Activated T-cell treated with anti-CD3 and anti-CD28 coated beads for 48 hours (primary cell): ENCODE measurements at places on chromosomes 4 and X.

DNA sequence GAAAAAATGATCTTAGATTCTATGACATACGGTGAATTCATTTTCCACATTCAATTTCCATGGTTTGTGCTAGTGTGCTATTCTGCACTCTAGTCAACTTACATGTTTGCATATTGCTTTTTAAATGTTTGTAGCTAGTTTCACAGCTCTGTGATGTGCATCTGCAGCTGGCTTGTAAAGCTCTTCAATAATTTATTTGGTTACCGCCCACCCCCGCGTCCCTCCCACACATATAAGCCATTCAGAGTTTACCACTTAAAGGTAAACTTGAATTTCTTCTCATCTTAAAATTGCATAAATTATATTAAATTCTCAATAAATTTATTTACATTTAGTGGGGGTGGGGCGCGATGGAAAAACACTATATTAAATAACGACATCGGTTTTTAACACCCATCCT lies 291 bp upstream of the NBDY start:
- DNase-seq: no peak

DNA sequence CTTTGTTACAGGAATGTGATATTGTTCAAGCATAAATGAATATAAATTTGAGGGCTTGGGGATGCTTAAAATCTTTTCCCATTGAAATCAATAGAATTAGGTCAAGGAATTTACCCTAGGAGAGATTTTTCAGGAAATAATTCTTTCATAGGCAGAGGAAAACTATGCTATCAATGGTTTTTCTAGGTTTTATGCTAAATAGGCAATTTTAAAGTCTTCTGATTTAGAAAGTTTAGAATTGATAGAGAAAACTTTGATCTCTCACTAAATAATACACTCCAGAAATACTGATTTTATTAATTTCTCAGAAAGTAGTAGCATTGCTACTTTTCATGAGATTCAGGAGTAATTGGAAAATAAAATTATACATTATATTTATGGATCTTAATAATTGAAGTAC lies 36.5 kb upstream of the GNRHR start:
- DNase-seq: no peak

- no peak for DNase-seq
Observed at GRCh38 chr4:183164963-183165362, 65.9 kb downstream of the WWC2 start.

DNA sequence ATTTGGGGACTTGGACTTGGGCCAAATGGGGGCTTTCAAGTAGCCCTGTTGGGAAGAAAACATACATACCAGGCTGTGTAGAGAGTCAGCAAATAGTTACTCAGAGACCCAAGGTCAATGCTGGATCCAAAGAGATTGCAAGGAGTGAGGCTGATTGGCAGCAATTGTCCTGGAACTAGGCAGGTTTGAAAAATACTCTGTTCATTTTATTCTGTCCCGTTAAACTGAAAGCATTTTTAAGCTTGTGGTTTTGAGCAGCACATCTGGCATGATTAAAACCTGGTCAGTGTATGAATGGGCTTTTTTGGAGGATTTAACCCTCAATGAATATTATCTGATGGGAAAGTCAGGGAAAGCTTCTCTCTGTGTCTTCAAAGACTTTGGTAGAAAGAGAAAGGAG lies 294.3 kb upstream of the BOD1L1 start:
- no peak for DNase-seq

- no peak for DNase-seq
Observed at GRCh38 chr4:93775551-93775950, 53.0 kb upstream of the ATOH1 start.

DNA sequence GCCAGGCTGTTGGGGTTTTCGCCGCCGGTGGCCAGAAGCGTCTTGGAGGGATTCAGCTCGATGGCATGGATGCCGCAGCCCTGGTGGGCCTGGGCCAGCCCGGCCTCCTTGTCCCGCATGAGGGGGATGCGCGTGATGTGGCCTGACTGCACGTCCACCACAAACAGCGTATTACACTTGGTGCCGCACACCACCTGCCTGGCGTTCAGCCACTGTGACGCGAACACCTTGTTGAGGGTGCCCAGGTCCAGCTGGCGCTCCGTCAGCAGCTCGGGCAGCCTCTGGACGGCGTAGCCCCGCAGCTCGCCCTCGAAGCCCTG lies 728 bp downstream of the DCAF12L2 start:
- DNase-seq: no peak

DNA sequence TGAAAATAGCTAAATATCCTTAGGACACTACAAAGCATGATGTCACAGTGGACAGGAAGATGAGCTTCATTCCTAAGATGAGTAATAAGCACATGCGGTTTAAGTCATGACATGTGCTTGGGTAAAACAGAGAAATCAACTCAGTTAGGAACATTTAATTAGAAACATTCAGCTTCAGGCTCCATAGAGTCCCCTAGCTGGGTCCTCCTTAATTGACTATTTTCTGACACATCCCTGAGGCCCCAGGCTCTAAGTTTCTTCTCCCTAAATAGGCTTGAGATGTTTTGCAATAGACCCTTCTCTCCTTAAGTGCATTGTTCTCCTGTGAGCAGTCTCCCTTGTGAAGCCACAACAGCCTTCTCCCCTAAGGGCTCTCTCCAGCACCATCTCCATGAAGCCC lies 70.4 kb upstream of the ANXA3 start:
- DNase-seq: no peak

DNA sequence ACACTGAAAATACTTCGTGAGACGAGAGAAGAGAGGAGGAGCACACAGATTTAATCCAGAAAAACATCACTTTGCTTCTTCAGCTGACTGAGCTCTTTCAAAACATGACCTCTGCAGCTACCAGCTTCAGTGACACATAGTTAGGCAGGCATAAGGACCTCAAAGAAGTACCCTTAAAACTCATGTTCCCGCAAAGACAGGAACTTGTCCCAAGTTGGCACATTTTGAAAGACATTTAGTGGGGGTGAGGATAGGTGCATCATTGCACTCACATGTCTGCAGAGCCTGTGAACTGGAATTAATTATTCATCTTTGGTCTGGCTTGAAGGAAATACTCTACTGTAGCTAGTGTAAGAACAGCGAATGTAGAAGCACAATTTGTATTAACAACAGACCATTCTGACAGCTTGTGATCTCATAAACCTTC lies 221.8 kb downstream of the MGST2 start:
- no peak for DNase-seq

- no peak for DNase-seq
Observed at GRCh38 chr4:5957076-5957475, 61.2 kb downstream of the C4orf50 start.
